ENCODE measurements at places on chromosomes 2 and 18. TPM values are rescaled to one million over a fixed set of nuclear protein-coding genes. Genes with fewer than 3 reads are reported as not detected.

GRCh38 chr2:205680067-205680466 lies 2.2 kb upstream of the NRP2 start:
- DNase-seq = no peak
- H3K27ac ChIP-seq = no peak overlapping the region
- peaks cover 33% of the 10 kb centered on the region for H3K4me1 ChIP-seq
- H3K4me3 ChIP-seq = no peak overlapping the region
- H3K36me3 ChIP-seq = no peaks in the 10 kb centered on the region
- H3K27me3 ChIP-seq = peaks cover 9% of the 10 kb centered on the region

DNA sequence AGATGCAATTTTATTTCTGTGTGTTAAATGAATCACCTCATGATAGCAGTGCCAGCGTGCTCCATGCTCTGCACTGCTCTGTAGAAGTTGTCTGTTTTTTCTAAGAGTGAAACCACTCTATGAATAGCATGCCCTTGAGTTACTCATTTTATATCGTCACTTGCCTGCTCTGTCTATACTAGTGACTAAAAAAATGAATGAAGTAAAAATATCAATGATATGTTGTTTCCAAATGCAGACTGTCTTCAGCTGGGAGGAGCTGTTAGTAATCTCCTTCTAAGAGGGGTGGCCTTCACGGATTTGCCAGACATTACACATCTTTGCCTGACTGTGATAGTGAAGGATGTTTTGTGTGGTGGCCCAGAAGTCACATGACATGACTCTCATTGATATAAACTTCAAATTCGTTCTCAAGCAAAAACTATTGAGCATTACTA lies 852.1 kb downstream of the CNTNAP5 start:
- H3K36me3 ChIP-seq = no peaks in the 10 kb centered on the region
- no peak for DNase-seq
- H3K27ac ChIP-seq = no peak overlapping the region
- H3K27me3 ChIP-seq = no peaks in the 10 kb centered on the region

DNA sequence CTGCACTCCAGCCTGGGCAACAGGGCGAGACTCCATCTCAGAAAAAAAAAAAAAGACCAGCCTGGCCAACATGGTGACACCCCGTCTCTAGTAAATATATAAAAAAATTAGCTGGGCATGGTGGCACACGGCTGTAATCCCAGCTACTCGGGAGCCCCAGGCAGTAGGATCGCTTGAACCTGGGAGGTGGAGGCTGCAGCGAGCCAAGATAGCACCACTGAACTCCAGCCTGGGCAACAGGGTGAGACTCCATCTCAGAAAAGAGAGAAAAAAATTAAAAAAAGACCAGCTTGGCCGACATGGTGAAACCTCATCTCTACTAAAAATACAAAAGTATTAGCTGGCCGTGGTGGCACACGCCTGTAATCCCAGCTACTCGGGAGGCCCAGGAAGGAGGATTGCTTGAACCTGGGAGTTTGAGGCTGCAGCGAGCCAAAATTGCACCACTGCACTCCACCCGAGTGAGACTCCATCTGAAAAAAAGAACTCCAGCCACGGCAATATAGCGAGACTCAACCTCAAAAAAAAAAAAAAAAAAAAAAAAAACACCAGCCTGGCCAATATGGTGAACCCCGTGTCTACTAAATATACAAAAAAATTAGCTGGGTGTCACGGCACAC lies 346.1 kb upstream of the PLGLB2 start:
- H3K27me3 ChIP-seq = no peaks in the 10 kb centered on the region
- H3K4me3 ChIP-seq = no peak overlapping the region
- H3K27ac ChIP-seq = no peak overlapping the region
- H3K36me3 ChIP-seq = no peaks in the 10 kb centered on the region

DNA sequence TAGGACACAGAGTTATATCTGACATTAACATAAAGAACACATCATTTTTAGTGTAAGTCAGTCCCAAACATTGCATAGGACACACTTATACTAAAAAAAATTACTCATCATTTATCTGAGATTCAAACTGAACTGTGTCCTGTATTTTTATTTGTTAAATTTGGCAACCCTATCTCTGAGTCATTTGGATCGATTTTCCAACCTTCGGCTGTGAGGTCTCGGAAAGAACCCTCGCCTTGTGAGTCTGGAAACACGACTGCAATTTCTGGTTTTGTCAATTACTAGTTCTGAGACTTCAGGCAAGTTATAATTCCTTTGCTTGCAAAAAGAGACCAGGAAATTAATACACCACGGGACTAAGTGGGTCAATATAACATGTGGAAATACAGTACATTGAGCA lies 14.0 kb downstream of the ATP8B1 start:
- H3K4me3 ChIP-seq = peak overlapping the region; percentile 3
- peaks cover 28% of the 10 kb centered on the region for H3K4me1 ChIP-seq

- no peaks in the 10 kb centered on the region for H3K36me3 ChIP-seq
- H3K4me3 ChIP-seq = no peak overlapping the region
- no peak overlapping the region for H3K27ac ChIP-seq
- no peak for DNase-seq
These were observed 169.3 kb downstream of the SETBP1 start for GRCh38 chr18:44850001-44850400.

- DNase-seq = no peak
- H3K4me3 ChIP-seq = no peak overlapping the region
- H3K36me3 ChIP-seq = no peaks in the 10 kb centered on the region
- no peaks in the 10 kb centered on the region for H3K27me3 ChIP-seq
- H3K4me1 ChIP-seq = no peaks in the 10 kb centered on the region
These were observed 783.2 kb upstream of the CDH2 start for GRCh38 chr18:28960146-28960545.

- H3K4me1 ChIP-seq = no peaks in the 10 kb centered on the region
- no peak for DNase-seq
- H3K27me3 ChIP-seq = no peaks in the 10 kb centered on the region
- no peak overlapping the region for H3K4me3 ChIP-seq
- H3K36me3 ChIP-seq = peaks cover 23% of the 10 kb centered on the region
These were observed 175.1 kb downstream of the ATAD2B start for GRCh38 chr2:23751747-23752265.

GRCh38 chr2:206494061-206494460 lies 50.7 kb downstream of the ADAM23 start:
- no peak overlapping the region for H3K27ac ChIP-seq
- H3K36me3 ChIP-seq = no peaks in the 10 kb centered on the region
- no peak for DNase-seq
- no peaks in the 10 kb centered on the region for H3K4me1 ChIP-seq

GRCh38 chr2:115739574-115739973 lies 1297.1 kb downstream of the DPP10 start:
- no peaks in the 10 kb centered on the region for H3K36me3 ChIP-seq
- no peak overlapping the region for H3K4me3 ChIP-seq
- H3K27me3 ChIP-seq = no peaks in the 10 kb centered on the region
- DNase-seq = no peak
- H3K4me1 ChIP-seq = no peaks in the 10 kb centered on the region
- no peak overlapping the region for H3K27ac ChIP-seq

Gene ROCK1
- total RNA-seq = 11.6 TPM

Gene TMEM131
- total RNA-seq = 41.9 TPM

Gene TMEM247
- not detected for total RNA-seq

DNA sequence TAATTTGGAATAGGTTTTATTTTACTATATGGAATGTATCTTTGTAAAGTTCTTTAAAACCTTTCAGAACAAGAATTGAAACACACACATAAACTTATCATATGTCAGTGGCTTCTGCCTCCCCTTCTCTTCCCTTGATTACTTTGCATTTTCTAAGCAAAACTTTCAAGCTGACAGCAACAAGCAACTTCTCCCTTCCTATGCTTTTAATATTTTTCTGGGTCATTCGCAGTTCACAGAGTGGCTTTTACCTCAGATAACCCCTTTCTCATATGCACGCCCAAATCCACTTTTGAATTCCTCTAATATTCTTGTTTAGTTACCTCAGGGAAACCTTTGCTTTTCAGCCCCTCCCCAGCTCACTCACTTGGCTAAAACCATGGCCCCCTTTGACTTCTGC lies 36.7 kb upstream of the CDC42EP3 start:
- H3K4me1 ChIP-seq = no peaks in the 10 kb centered on the region
- DNase-seq = no peak
- H3K27me3 ChIP-seq = no peaks in the 10 kb centered on the region
- no peak overlapping the region for H3K27ac ChIP-seq
- no peaks in the 10 kb centered on the region for H3K36me3 ChIP-seq
- no peak overlapping the region for H3K4me3 ChIP-seq

DNA sequence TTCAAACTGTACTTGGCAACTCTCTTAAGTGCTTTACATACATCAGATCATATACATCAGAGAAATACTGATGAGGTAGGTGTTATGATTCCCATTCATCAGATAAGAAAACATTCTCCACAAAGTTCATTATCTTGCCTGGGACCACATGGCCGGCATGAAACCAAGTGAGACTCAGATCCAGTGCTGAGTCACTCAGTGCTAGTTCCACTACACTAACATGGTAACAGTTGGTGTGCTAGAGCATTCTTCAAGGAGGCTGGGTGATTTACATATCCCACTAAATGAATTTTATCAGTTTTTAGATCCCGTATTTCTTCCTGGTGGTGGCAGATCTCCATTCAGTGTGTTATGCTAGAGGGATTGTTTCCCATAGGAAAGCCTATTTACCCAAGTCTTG lies 772.0 kb downstream of the CNTNAP5 start:
- no peak for DNase-seq
- no peaks in the 10 kb centered on the region for H3K27me3 ChIP-seq
- H3K4me3 ChIP-seq = no peak overlapping the region
- H3K36me3 ChIP-seq = no peaks in the 10 kb centered on the region
- no peak overlapping the region for H3K27ac ChIP-seq
- H3K4me1 ChIP-seq = no peaks in the 10 kb centered on the region

Gene B3GNT7
- total RNA-seq = 1.3 TPM

Gene STPG4
- 1.4 TPM for total RNA-seq

DNA sequence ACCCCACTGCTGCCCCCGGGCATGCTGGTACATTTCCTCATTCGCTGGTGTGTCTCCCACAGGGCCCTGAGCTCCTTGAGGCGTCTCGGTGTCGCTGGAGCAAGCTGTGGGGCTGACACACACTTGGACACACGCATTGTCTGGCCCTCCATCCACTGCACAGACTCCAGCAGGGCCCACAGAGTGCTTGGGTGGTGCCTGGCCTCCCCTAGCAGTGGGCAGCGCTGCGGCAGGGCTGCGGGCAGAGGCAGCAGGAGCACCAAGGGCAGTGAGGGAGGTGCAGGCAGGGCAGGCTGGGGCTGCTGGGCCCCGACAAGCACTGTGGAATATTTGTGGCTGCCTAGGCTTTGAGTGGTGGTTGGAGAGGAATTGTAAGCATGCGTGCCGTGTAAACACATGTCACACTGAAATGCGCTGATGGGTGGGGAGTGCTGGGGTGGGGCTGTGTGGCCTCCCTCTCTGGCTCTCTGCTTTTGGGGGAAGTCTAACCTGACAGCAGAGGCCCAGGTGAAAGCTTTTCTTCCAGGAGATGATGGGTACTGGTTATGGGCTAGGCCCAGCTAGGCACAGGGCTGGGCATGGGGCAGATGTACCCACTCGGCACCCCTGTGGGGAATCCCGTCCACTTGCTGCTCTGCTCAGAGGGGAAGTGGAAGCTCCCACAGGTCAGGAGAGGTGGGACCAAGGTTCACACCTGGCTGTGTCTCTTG lies 55.5 kb upstream of the HS6ST1 start:
- H3K27ac ChIP-seq = peak overlapping the region; percentile 46
- peaks cover 64% of the 10 kb centered on the region for H3K4me1 ChIP-seq
- H3K27me3 ChIP-seq = no peaks in the 10 kb centered on the region
- DNase-seq = peak; percentile 49
- H3K36me3 ChIP-seq = no peaks in the 10 kb centered on the region

- DNase-seq = no peak
- no peak overlapping the region for H3K4me3 ChIP-seq
- no peaks in the 10 kb centered on the region for H3K27me3 ChIP-seq
- no peak overlapping the region for H3K27ac ChIP-seq
These were observed 1094.7 kb downstream of the BCL11A start for GRCh38 chr2:59458800-59459199.

GRCh38 chr18:31877900-31878299 lies 65.0 kb downstream of the TRAPPC8 start:
- no peak for DNase-seq
- no peak overlapping the region for H3K27ac ChIP-seq
- no peak overlapping the region for H3K4me3 ChIP-seq
- no peaks in the 10 kb centered on the region for H3K4me1 ChIP-seq

DNA sequence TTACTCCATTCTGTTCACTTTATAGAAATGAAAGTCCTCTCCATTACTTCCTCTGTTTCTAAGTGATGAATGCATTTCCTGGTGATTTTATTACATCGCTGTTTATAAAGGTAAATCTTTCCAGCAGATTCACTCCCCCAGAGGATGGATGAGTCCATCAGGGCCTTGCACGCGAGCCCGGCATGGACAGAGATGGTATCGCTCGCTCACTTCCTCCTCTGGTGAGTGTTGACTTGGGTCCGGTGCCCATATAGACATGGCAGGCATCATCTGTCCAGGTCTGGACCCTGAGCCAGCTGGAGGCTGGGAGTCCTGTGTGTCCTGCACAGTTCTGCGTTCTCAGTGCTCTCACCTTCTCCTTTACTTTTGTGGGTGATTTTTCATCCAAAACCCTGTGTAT lies 733.6 kb upstream of the SALL3 start:
- no peak for DNase-seq
- H3K4me3 ChIP-seq = no peak overlapping the region
- no peak overlapping the region for H3K27ac ChIP-seq
- H3K27me3 ChIP-seq = peaks cover 25% of the 10 kb centered on the region

Gene LBH
- total RNA-seq = 22.8 TPM

DNA sequence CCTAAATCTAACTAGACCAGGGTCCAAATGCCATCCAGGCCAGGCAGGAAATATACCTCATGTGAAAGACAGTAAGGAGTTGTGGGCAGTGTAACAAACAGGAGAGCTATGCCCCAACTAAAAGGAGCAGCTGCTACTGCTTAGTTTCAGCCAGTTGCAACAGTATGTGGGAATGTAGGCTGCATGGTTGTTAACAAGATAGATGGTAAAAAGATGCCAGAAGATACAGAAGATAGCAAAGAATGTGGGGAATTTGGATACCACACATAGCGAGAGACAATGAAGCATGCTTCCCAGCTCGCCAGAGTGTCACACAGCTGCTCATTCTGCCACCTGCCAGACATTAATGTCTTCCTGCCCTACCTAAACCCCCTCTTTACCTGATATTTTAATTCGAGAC lies 39.4 kb upstream of the CYBRD1 start:
- H3K36me3 ChIP-seq = peaks cover 27% of the 10 kb centered on the region
- no peaks in the 10 kb centered on the region for H3K27me3 ChIP-seq
- H3K4me3 ChIP-seq = no peak overlapping the region
- H3K27ac ChIP-seq = no peak overlapping the region

GRCh38 chr18:10985689-10986088 lies 163.7 kb downstream of the PIEZO2 start:
- H3K27me3 ChIP-seq = no peaks in the 10 kb centered on the region
- no peak overlapping the region for H3K4me3 ChIP-seq
- no peak overlapping the region for H3K27ac ChIP-seq
- H3K36me3 ChIP-seq = no peaks in the 10 kb centered on the region

- no peak overlapping the region for H3K4me3 ChIP-seq
- H3K27ac ChIP-seq = no peak overlapping the region
- no peaks in the 10 kb centered on the region for H3K4me1 ChIP-seq
- H3K27me3 ChIP-seq = no peaks in the 10 kb centered on the region
- H3K36me3 ChIP-seq = no peaks in the 10 kb centered on the region
- DNase-seq = no peak
These were observed 190.4 kb upstream of the EPHA4 start for GRCh38 chr2:221762496-221762895.

Gene GAL3ST2
- not detected for total RNA-seq

Gene UPP2
- total RNA-seq = not detected

GRCh38 chr18:4106407-4107033 lies 348.6 kb downstream of the DLGAP1 start:
- no peaks in the 10 kb centered on the region for H3K27me3 ChIP-seq
- peak; percentile 66 for DNase-seq
- H3K4me3 ChIP-seq = peak overlapping the region; percentile 29
- no peaks in the 10 kb centered on the region for H3K4me1 ChIP-seq
- H3K36me3 ChIP-seq = no peaks in the 10 kb centered on the region
- H3K27ac ChIP-seq = no peak overlapping the region

All from suprapubic skin (tissue), 4 donors.